ENCODE measurements at places on chromosomes 3 and 15.
A peak's percentile ranks its signal among the peaks of the same experiment; 100 is the strongest.

DNA sequence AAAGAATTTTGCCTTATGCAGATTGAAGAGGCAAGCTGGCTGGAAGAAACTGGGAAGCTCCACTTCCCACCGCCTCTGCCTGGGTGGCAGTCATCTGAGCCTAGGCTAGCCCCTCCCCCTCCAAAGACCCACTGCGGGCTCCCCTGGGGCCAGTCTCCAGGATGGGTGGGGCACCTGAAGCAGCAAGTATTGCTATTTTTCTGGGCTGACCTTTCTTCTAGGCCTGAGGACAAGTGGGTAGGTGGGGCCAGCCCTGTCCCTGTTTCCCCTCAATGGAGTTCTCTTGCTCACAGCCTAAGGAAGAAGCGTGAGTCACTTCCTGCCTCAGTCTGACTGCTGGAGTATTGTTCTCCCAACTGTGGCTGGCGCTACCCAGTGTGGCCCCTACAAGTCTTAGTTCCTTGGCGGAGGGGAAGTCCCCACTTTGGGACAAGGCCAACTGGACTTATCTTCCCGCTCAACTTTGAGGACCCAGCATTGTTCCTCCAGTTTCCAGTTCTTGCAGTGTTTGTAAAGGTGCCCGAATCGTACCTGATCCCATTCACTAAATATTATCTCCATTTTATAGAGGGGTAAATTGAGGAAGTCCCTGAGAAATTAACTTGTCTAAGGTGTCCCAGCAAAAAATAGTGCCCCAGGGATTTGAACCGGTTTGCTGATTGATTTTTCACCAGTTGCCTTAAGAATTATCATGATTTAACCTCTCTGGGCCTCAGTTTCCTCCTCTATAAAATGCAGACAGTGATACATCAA lies 1.4 kb downstream of the FURIN start:
- DNase-seq, result no peak

DNA sequence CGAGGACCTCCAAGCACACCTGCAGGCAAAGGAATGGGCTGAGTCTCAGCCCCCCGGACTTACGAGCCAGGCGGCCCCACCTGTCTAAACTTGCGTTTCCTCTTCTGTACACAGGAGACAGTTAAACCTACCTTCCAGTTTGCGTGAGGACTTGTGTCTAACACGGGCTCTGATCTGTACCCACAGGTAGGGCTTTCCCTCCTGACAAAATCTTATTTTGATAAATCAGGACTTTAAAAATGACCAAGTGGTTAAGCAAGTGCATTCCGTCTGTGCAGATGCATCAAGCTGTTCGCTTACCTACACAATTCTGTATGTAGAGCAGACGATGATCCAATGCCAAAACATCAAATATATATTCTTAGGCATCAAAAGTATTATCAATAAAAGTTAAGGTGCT lies 238.0 kb downstream of the XXYLT1 start:
- no peak for DNase-seq

GRCh38 chr3:64411101-64411500 lies 185.8 kb upstream of the PRICKLE2 start:
- no peak for DNase-seq

DNA sequence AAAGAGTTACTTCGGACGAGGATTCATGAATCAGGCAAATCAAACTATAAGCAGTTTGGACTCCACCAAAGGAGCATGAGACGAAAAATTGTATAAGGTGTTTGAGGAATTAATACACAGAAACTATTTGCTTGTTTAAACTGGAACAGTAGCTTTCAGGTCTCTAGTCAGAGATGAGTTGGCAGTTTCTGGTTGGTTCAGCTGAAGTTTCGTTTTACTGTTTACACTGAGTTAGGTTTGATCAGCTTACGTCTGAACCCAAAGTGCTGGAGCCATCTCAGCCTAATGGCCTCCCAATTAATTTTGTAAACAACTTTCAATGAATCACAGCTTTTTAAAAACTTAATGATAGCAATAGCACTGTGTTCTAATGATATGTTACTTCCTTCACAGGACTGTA lies 703.7 kb downstream of the NLGN1 start:
- DNase-seq, result no peak

GRCh38 chr3:48952510-48953118 lies 34.0 kb downstream of the ARIH2 start:
- no peak for DNase-seq

DNA sequence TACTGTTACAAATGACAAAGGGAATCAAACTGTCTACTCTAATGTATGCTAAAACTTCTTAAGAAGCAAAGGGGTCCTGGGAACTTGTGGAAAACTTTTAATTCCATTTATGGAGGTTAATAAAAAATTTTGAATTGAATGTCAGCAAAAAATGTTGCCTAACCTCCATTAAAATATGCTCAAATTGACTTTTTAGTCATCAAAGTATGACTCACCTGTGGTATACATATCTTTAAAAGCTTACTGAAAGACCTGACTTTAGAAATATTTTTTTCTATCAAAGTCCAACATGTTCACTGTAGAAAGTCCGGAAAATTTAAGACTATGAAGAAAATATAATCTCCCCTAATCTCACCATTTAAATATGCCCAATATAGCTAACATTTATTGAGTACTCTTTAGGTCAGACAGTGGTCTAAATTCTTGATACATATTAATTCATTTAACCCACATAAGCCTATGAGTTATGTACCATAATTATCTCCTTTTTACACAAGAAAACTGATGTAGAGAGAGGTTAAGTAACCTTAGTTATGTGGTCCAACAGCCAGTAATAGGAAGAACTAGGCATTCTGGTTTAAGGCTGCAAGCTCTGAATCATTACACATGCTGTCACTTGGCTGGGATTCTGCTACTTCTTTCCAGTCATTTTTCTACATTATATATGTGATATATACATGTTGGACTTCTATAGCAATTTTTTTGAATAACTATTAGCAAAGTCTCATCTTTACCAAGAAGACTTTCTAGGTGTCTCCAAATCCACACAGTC lies 83.6 kb downstream of the PDZRN3 start:
- DNase-seq, result no peak

DNA sequence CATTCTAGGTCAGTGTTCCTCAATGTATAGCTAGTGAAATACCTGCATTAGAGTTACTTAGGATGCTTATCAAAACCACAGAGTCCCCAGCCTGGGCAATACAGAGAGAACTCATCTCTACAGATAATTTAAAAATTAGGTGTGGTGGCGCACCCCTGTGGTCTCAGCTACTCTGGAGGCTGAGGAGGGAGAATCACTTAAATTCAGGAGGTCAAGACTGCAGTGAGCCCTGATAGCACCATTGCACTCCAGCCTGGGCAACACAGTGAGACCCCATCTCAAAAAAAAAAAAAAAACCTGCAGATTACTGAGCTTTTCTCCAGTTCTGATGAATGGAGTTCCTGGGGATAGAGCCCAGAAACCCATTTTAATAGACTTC lies 10.1 kb upstream of the MINDY2 start:
- no peak for DNase-seq

DNA sequence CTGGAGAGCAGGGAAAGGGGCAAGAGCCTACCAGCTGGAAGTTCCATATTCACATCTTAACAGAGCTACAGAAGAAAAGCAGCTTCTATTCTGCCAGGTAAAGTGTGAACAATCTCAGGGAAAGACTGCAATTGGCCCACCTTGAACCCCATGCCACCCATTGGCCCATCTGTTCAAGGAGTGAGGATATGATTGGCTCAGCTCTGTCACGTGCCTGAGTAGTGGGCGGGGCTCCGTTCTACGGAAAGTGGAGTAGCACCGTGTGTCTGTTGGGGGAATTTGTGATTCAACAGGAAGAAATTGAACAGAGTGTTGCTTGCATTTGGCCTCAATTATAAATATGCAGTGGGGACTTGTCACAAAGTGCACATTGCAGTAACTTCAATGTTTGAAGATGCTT lies 81.8 kb downstream of the MINAR1 start:
- no peak for DNase-seq

- no peak for DNase-seq
These were observed 16.1 kb downstream of the TNIK start for GRCh38 chr3:171444001-171444690.

- DNase-seq, result no peak
These were observed 204.5 kb downstream of the AKAP13 start for GRCh38 chr15:85584872-85585271.

DNA sequence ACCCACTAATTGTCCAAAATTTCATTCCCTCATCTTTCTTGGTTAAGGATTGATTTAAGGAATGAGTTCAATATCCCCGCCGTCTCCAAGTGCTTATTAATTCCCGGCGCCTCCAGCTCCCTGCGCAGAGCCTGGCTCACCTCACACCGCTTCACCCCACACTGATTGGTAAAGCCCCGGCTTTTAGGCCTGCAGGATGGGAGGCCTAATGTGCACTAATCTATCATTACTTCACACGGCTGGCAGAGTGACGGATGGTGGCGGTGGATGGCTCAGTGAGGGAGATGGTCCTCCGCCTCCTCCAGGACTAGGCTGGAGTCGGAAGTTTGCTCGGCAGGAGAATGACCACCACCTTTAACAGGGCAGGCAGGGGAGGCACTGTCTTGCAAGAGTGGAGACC lies 81.7 kb downstream of the MEGF11 start:
- no peak for DNase-seq

DNA sequence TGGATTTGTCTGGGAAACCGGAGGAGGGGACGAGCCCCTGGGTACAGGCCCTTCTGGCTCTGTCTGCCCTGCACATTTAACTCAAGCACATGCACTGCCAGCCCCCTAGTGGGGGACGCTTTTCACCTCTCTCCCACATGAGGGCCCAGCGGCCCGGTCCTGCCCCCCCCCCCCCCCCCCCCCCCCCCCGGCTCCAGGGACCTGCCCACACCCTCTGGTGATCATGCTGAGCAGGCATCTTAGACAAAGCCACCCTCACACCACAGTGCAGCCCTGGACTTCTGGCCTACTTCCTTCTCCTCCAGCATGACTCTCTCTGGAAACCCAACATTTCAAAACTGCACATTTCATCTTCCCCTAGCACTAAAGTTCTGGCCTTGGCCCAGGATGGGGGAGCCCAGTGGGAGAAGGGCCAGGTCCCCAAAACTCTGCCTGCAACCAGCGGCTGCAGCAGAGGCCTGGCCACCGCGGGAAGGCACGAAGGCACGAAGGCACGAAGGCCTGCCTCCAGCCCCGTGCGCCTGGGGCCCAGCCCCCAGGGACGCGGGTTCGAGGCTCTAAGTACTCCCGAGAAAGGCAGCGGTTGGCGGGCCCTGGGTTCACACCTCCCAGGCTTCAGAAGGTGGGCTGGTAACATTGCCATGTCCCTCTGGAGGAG lies 14.1 kb downstream of the KLF15 start:
- DNase-seq, result no peak

DNA sequence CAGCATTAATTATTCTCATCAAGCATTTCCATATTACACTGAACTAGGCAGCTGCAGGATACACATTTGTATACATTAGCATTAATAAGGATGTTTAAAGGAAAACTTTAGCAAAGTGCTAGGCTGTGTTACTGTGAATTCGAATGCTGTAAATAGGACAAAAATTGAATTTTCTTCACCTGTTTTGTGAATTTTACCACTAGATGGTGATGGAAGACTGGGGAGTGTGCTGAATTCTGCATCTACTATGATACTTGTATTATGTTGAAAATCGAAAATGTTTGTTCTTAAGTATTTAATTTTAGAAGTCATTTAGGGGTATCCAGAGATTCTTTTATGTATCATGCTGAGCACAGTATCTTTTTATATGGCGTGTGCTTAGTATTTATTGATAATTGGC lies 12.3 kb upstream of the P2RY14 start:
- DNase-seq, result no peak

DNA sequence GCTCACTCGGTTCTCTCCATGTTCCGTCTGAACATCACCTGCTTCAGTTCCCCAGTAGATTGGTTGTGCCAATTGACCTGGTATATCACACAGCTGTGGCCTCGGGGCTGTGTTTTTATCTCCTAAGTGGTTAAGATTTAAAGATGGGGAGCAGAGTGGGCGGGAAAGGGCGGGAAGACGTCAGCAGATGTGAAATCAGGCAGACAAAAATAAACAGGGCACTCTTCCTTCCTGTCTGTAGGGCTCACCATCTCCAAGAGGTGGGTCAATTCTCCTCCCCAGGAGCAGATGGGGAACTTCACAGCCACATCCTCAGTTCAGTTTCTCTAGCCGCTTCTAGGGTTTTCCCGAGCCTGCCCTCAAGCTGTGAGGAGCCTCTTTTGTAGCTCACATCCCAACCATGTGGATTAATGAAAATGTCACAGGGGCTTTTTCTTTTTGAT lies 26.8 kb upstream of the LIMD1 start:
- peak; percentile 56 for DNase-seq

- no peak for DNase-seq
These were observed 120.0 kb downstream of the FNDC3B start for GRCh38 chr3:172159376-172159775.

DNA sequence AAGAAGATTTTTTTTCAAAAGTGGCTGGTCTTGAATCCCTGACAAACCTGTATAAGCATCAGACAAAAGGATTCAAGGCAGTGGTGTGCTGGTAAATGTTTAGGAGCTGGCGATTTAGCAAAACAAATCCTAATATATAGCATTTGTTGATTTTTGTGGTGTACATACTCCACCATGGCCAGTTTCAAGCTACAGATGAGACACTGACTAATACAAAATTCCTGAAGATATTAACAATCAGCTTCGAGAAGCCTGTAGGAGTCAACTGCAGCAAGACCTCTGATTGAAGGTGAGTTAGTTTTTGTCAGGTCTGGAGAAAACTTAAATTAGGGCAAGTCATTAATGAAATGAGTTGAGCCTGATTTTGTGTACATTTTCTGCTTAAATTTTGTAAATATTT lies 6.7 kb downstream of the STRIT1 start:
- no peak for DNase-seq

- no peak for DNase-seq
These were observed 3.3 kb downstream of the HES1 start for GRCh38 chr3:194139071-194139813.

GRCh38 chr15:85837011-85837433 lies 42.3 kb upstream of the KLHL25 start:
- no peak for DNase-seq

DNA sequence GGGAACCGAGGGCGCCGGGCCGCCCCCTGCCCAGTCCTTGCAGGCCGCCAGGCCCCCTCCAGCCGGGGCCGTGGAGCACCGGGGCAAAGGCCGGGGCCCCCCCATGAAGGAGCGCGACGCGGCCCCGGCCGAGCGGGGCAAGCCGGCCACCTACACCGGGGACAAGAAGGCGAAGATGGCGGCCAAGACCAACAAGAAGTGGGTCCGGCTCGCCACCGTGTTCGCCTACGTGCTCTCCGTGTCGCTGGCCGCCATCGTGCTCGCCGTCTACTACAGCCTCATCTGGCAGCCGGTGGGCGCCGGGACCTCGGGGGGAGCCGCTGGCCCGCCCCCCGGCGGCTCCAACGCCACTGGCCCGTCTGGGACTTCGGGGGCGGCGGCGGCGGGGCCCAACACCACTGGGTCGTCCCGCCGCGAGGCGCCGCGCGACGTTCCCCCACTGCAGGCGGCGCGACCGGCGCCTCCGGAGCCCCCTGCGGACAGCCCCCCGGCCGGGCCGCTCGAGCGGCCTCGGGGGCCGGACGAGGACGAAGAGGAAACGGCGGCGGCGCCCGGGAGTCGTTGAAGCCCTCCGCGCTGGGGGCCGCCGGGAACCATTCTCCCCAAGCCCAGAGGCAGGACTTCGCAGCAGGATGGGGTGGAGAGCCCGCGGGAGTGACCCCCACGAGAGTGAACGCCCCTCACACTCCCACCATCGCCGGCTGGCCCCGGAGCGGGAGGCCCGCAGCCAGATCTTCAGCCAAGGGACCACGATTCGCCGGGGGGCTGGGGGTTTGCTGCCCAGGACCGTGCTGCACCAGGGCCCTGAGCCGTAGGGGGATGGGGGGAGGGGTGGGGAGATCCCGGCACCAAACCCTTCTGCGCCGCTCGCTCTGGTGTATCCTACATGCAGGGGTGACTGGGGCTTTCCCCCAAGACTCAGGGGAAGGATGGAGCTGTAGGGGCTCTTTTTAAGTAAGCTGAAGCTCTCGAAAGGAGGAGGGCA lies 753 bp downstream of the INAFM2 start:
- no peak for DNase-seq
